Germinal center (tissue), 1 donor: ENCODE measurements at places on chromosomes 2 and 18.

DNA sequence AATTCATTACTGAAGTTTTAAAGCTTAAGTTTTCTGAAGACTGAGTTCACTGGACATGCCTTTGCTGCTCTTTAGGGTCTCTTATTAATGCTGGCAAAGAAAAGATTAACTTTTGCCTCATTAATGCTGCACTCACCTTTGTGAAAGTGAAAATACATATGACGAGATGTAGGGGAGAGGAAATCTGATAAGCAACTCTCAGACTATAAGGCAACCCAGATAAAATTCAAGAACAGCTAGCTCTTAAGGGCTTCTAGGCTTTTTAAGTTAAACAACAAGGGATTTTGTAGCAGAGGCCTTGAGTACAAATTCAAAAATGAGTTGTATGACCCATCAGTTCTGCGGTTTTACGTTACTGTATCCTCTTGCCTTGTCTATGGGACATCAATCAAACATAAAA lies 143.7 kb downstream of the USP34 start:
- DNase-seq = no peak

GRCh38 chr2:124032799-124033198 lies 7.7 kb downstream of the CNTNAP5 start:
- DNase-seq = no peak

GRCh38 chr2:88071365-88071764 lies 3.7 kb downstream of the SMYD1 start:
- DNase-seq = no peak

GRCh38 chr18:71431171-71431570 lies 1113.0 kb downstream of the CBLN2 start:
- DNase-seq = no peak

- no peak for DNase-seq
Observed at GRCh38 chr2:241852981-241853631, 5.6 kb downstream of the PDCD1 start.

DNA sequence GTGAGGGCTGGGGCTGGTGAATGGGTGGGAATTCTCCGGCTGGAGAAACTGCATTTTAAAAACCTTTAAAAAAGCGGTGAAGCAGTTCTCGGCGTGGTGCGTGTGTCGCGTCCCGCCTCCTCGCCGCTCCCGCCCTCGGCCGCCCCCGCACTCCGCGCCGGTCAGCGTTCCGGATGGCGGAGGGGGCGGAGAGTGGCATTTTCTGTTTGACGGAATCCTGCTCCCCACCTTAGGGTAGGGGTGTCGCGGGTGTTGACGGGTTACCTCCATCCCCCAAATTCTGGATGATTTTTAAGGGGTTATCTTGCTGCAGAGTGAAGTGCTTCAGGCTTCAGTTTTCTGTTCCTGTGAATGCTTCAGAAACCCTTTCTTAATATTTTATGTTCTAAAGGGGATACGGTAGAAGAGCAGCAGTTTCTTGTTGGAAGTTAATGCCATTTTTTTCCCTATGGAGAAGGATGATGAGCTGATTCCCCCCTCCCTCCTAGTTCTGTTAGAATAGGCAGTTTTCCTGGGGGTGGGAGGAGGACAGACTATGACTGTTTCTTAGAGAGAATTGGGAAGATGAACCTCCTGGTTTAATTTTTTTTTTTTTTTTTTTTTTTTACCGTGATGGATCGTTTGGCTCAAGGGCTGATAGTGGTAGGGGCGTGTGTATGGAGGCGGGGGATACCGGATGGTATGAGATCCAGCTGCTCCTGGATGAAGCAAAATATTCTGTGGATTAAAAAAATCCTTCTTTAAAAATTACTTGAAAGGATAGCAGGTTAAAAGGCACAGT lies 756 bp downstream of the ABI2 start:
- peak; percentile 41 for DNase-seq

DNA sequence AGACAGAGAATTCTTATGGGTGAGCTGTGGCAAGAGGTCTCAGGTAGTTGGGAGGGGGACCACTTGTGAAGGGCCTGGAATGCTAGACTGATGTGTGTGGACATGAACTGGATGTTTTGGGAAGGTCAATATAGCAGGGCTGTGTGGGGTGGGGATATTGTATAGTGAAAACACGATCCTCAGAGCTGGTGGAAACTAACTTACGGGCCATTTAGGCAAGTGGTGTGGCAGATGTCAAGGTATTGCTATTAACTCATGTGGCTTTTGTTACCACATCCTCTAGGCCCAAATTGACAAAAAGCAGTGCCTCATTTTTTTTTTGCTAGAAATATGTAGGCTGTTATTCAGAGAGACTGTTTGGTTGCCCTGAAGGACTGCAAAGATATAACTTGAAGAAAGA lies 8.0 kb upstream of the GALNT1 start:
- no peak for DNase-seq

DNA sequence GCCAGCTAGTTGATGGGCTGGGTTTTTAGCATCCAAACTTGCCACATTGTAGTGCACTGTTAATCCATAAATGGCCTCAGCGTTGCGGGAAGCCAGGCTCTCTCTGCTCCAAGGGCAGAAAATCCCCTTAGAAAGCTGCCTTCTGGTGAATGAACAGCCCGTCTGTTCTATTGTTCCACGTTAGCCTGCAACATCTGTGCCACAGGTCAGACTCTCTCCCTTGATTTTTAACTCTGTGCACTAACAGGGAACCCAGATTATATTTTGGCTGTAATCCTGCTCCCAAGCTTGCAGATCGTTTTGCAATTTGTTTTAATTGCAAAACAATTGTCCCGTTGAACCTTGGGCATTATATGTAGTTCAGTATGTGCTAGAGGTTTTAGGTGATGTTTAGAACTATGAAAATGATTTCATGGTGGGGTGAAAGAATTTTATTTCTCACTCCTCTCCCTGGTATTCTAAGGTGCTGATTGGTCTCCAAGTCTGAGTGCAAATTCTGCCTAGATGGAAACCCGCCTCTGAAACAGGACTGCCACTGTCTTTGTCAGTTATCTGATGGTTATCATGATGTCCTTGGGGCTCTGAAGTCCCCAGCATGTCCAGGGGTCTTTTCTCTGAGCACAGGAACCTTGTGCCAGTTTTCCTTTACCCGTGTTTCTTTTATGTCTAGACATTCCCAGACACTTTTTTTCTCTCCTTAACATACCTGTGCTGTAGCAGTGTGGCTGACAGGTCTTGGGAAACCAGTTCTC lies 106.6 kb downstream of the MAP4K4 start:
- DNase-seq = no peak

DNA sequence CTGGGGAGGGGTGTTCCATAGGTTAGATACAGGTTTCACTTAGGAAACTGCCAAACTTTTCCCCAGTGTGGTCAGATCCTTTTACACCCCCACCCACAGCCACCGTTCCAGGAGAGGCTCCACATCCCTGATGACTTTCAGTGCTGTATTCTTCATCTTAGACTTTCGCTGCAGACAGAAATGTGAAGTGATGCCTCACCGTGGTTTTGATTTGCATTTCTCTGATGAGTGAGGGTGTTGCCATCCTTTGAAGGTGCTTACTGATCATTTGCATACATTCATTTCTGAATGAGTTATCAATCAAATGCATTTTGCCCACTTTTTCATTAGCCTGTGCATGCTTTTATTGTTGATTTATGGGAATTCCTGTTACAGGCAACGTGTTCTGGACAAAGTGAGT lies 14.9 kb downstream of the COPS9 start:
- no peak for DNase-seq

GRCh38 chr18:24173997-24174396 lies 35.1 kb downstream of the CABYR start:
- no peak for DNase-seq

DNA sequence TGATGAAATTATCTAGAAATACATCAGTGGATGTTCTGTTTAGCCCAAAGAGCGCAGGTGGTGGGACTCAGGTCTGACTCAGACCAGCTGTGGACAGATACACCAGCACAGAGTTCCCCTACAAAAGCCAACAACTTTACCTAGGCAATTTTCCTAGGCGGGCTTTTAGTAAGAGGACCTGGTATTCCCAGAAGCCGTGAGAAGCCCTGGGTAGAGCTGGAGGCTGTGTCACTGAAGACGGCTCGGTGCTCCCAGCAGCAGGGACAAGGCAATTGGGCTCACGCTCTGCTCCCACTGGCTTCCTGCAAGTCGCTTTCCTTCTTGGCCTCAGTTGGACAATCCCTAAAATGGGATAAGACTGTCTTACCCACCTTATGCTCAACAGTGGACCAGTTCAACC lies 41.1 kb downstream of the TPO start:
- DNase-seq = no peak

DNA sequence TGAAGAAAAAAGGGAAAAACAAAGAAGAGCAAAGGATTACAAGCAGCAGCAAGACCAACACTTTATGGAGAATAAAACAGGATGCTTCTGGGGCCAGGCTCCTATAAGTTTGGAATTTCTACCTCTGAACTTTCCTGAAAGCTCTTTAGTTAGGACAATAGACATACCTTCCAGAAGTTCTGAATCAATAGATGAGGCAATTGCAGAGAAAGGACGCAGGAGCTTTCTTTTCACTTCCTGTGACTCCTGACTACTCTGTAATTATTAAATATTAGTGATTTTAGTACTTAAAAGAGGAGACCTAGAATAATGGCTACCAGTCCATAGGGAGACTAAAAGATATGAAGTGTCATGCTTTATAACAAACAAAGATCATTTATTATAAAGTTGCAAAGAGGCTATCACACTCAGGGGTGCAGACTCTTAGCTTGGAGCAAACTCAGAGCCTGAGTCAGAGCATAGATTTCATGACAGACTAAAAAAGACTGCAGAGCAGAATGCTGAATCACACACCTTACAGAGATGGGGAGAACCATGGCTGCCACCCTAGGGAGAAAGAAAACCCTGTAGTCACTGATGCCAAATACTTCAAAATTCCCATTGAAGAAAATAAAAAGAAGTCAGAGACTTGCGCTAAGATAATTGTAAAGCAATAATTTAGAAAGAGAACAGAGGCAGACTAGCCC lies 52.5 kb upstream of the FAM136A start:
- no peak for DNase-seq

- peak; percentile 84 for DNase-seq
Observed at GRCh38 chr2:127415593-127416505, 2.4 kb upstream of the PROC start.

DNA sequence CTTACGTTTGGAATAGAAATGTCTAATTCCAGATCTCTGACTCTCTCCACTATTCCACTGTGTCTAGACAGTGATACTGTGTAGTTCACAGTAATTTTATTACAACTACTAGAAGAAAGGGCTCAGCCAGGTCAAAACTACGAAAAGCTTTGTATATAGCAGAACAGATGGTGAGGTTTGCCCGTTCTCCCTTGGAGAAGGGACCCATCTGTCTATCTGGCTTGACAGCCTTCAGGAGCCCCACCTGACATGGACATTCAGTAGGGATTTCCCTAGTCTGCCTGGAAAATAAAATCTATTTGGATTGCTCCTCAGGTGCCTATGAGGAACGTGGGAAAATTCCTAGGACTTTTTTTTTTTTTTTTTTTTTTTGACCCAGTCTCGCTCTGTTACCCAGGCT lies 435.4 kb downstream of the NRXN1 start:
- DNase-seq = no peak

- DNase-seq = no peak
Observed at GRCh38 chr2:121689356-121689755, 40.1 kb upstream of the CLASP1 start.

DNA sequence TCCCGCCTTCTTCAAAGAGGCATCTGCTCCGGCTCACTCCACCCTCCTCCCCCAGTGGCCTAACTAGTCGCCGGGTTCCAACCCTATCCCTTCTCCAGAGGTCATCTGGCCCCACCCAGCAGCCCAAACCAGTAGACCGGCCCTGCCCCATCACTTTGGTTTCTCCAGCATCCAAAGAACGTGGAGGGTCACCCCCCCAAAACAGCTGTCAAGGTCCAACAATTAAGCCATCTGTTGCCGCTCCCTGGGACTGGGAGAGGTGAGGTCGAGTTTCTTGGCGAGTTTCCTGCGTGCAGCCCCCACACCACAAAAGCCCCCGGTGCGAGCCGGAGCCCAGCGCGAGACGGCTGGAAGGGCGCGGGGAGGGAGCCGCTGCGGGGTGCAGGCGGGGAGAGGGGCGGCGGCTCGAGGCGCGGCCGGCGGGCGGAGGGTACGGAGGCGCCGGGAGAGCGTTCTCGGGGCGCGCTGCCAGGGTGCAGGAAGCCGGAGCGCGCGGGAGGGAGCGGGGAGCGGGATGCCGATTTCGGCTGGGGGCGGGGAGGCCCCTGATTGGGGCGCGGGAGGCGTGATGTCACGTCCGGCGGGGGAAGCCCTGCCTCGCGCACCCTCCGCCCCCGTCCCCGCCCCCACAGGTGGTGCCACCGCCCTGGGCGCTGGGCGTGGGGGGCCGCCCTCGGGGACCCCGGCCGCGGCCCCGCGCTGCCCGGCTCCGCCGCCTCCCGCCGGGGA lies 571 bp upstream of the GPC1 start:
- peak; percentile 94 for DNase-seq

DNA sequence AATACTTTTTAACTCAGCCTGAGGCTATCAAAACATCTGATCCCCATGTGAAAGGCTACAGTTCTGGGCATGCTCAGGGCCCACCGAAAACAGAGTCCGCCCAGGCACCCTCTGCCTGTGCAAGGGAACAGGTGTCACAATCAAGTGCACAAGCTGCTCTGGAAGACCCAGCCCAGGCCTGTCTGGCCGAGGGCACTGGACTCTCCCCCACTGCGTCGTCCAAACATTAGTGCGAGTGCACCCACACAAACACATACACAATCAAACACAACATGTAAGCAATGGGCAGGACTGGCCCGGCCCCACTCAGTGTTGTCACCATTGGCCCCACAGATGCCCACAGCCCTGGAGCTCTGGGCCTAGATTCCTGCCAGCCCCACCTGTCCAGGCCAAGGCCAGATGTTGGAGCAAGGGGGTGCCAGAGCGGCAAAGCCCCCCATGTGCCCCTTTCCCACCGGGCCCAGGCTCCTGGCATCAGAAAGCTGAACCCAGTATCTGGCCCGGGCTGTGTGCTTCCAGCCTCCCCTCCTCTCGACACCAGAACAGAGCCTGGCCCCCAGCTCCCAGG lies 617 bp upstream of the ALPG start:
- no peak for DNase-seq

- DNase-seq = no peak
Observed at GRCh38 chr2:143000599-143000998, 123.1 kb downstream of the KYNU start.

DNA sequence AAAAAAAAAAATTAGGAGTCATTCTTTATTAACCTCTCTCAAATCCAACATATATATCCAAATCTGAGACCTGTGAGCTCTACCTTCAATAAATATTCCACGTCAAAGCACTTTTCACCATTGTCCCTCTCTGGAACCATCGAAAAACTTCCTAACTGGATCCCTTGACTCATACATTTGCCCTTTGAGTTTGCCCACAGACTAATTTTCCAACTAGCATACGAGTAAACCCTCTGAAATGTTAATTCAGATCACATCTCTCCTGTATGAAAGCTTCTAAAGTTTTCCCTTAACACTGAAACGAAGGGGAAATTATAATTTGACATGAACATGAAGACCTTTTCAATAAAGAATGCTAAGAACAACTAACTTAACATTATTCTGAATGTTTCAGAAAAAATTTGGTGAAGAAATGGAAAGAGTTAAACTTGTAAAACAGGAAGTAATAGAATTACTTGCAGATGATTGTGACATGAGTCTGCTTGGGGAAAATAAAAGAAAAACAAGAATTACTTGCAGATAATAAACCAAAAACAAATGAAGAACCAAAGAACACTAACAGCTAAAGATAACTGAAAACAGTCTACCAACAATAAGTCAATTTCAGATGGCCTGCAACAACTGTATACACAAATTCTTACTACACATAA lies 110.6 kb downstream of the C2orf74 start:
- DNase-seq = no peak
